Heart left ventricle (tissue), 16 donors: ENCODE measurements at places on chromosomes 12 and 14. TPM values are rescaled to one million over a fixed set of nuclear protein-coding genes. Genes with fewer than 3 reads are reported as not detected.

GRCh38 chr14:38226366-38226765, 18.7 kb downstream of the SSTR1 start:
- no peaks in the 10 kb centered on the region for H3K4me1 ChIP-seq
- H3K27me3 ChIP-seq: no peaks in the 10 kb centered on the region
- no peak overlapping the region for H3K27ac ChIP-seq
- DNase-seq: no peak
- H3K4me3 ChIP-seq: no peak overlapping the region

- H3K27ac ChIP-seq: no peak overlapping the region
- no peaks in the 10 kb centered on the region for H3K27me3 ChIP-seq
- no peaks in the 10 kb centered on the region for H3K36me3 ChIP-seq
- H3K4me3 ChIP-seq: peak overlapping the region; percentile 61
- DNase-seq: no peak
Observed at GRCh38 chr14:22887260-22887989, 4.4 kb downstream of the REM2 start.

Gene SERPINA10
- not detected for total RNA-seq

DNA sequence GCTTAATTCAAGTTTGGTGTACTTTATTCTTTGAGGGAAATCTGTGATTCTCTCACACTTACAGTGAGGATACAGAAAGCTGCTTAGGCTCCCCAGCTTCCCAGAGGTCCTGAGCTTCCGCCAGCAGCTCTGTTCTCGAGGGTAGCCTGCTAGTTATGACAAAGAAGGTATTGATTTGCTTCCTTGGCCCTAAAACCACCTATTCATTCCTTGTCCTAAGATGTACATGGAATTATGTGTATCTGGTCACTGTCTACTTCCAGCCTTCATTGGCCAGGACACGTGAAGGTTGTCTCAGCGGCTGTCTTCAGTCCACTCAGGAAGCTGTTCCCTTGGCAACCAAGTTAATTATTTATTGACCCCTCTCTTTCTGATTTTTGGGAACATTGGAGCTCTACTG, 55.7 kb downstream of the GALNT8 start:
- H3K36me3 ChIP-seq: no peaks in the 10 kb centered on the region
- DNase-seq: no peak
- H3K4me3 ChIP-seq: no peak overlapping the region
- H3K4me1 ChIP-seq: no peaks in the 10 kb centered on the region
- no peak overlapping the region for H3K27ac ChIP-seq

- H3K27ac ChIP-seq: no peak overlapping the region
- H3K4me3 ChIP-seq: no peak overlapping the region
- H3K36me3 ChIP-seq: no peaks in the 10 kb centered on the region
- H3K27me3 ChIP-seq: no peaks in the 10 kb centered on the region
Observed at GRCh38 chr12:76137606-76138005, 53.1 kb upstream of the NAP1L1 start.

DNA sequence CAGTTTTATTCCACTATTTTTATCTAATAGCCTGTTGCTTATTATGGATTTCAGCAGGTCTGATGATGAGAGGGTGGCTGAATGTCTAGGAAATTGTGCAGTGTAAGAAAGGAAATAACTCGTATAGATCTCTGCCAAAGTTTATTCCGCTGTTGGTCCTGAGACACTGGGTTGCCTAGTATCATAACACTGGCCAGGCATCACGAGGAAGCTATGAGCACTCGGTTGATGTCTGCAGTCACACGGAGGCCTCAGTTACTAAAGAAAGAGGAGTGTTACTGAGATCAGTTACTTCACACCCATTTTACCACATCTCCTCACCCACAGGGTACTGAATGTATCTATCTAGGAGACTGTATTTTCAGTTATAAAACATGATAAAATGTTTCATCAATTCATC, 21.9 kb downstream of the BHLHE41 start:
- no peaks in the 10 kb centered on the region for H3K27me3 ChIP-seq
- no peaks in the 10 kb centered on the region for H3K4me1 ChIP-seq
- H3K27ac ChIP-seq: no peak overlapping the region
- H3K36me3 ChIP-seq: no peaks in the 10 kb centered on the region
- DNase-seq: no peak

Gene P2RX2
- total RNA-seq: not detected

DNA sequence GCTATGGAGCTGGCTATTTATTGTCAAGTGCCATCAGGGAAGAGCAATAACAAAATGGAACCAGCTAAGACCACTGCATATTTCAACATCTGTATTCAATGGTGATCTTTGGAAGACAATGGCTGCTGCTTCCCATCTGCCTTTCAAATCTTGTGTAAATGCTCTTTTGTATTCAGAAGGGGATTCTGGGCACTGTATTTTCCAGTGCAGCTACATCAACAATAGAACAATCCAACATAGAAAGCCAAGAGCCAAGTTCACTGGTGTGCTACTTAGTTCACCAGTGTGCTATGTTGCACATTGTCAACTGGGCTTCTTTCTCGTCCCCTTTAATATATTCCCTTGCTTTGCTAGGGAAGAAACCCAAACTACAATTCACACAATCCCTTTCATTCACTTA, 128.8 kb upstream of the OR4E1 start:
- no peak overlapping the region for H3K4me3 ChIP-seq
- H3K36me3 ChIP-seq: no peaks in the 10 kb centered on the region
- DNase-seq: no peak
- no peaks in the 10 kb centered on the region for H3K4me1 ChIP-seq
- no peak overlapping the region for H3K27ac ChIP-seq
- no peaks in the 10 kb centered on the region for H3K27me3 ChIP-seq

- no peaks in the 10 kb centered on the region for H3K36me3 ChIP-seq
- DNase-seq: no peak
- H3K4me1 ChIP-seq: no peaks in the 10 kb centered on the region
- no peak overlapping the region for H3K27ac ChIP-seq
- no peak overlapping the region for H3K4me3 ChIP-seq
Observed at GRCh38 chr12:66589095-66589494, 89.8 kb downstream of the GRIP1 start.

DNA sequence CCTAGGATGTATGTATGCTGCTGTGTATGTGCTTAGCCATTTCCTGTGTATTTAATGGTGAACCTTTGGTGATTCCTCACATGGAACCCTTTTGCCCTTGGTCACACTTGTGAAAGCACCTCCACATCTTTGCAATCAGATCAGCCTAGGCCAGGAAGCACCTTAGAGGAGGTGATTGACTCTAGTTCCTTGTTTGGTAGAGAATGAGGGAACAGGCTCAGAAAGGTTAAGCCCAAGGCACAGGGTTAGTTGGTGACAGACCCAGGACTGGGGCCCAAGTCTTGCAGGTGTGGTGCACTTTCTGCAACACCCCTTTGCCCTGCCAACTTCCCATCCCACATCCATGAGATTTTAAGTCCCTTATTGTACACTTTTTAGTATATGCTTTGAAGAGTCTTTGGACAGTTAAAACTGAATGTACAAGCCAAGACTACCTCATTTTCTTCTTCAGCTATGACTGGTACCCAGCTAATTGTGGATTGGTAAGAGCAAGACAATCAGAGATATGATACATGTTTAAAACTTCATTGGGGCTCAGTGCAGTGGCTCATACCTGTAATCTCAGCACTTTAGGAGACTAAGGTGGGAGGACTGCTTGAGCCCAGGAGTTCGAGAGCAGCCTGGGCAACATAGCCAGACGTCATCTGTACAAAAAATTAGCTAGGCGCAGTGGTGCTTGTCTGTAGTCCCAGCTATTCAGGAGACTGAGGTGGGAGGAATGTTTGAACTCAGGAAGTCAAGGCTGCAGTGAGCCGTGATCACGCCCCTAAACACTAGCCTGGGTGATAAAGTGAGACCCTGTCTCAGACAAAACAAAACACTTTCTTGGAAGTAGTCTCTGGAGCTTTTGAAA, 71.1 kb downstream of the RASSF3 start:
- H3K4me1 ChIP-seq: peaks cover 65% of the 10 kb centered on the region
- H3K27me3 ChIP-seq: no peaks in the 10 kb centered on the region
- peak overlapping the region; percentile 84 for H3K27ac ChIP-seq
- H3K36me3 ChIP-seq: peaks cover 16% of the 10 kb centered on the region

GRCh38 chr12:8913702-8914032, 642 bp upstream of the PHC1 start:
- H3K4me1 ChIP-seq: no peaks in the 10 kb centered on the region
- peaks cover 9% of the 10 kb centered on the region for H3K36me3 ChIP-seq
- H3K4me3 ChIP-seq: peak overlapping the region; percentile 35
- H3K27ac ChIP-seq: peak overlapping the region; percentile 45

- H3K4me3 ChIP-seq: no peak overlapping the region
- no peaks in the 10 kb centered on the region for H3K4me1 ChIP-seq
- DNase-seq: no peak
- H3K27me3 ChIP-seq: no peaks in the 10 kb centered on the region
Observed at GRCh38 chr12:65685514-65685913, 138.8 kb upstream of the HMGA2 start.

DNA sequence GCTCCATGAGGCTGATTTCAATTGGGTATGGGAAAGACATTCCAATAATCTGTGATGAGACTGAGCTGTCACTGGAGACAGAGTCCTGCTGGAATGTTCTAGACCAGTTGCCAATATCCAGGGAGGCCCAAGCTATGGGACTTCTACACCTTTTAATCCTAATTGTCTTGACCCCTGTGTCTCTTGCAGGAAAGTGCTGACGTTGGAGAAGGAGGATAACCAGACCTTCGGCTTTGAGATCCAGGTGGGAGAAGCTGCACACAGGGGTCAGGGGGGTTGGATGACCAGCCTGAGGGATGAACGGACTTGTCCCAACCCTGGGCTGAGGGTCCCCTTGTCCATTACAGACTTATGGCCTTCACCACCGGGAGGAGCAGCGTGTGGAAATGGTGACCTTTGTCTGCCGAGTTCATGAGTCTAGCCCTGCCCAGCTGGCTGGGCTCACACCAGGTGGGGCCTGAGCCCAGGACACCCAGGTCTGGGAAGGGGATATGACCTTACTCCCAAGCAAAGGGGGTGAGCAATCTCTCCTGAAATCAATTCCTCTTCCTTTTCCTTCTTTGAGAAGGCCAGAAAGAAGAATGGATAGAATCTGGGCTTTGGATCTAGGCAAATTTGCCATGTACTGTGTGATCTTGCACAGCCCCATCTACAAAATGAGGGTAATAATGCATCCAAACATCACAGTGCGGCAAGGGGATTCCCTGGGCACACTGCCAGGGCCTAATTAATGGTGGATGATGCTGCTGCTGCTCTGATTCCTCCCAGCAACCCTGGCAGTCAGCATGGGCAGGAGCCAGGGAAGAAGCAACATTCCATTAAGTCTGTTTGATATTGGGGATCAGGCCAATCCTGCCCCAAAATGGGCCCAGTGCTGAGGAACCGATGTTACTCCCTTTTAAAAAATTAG, 4.2 kb downstream of the TAMALIN start:
- peaks cover 15% of the 10 kb centered on the region for H3K27me3 ChIP-seq
- peaks cover 42% of the 10 kb centered on the region for H3K36me3 ChIP-seq
- H3K4me1 ChIP-seq: peaks cover 39% of the 10 kb centered on the region
- peak overlapping the region; percentile 16 for H3K4me3 ChIP-seq

DNA sequence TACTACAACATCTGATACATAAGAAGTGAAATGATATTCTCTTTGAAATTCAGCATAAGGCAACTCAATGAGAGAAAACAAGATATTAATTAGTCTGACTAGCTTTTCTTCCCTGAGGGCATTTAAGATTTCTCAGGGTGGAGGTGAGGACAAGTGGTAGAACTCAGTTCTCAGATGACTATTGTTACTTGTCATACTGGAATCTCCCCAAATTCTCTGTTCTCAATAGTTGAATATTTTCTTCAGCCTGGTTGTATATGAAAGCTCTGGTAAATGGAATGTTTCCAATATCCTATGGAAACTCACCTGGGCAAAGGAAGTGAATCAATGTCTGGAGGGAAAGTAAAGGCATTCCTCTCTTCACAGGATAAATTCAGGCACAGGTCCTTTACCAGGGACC, 18.2 kb upstream of the ITGA5 start:
- H3K36me3 ChIP-seq: no peaks in the 10 kb centered on the region
- no peak overlapping the region for H3K4me3 ChIP-seq
- H3K4me1 ChIP-seq: peaks cover 25% of the 10 kb centered on the region
- no peak overlapping the region for H3K27ac ChIP-seq
- no peak for DNase-seq

DNA sequence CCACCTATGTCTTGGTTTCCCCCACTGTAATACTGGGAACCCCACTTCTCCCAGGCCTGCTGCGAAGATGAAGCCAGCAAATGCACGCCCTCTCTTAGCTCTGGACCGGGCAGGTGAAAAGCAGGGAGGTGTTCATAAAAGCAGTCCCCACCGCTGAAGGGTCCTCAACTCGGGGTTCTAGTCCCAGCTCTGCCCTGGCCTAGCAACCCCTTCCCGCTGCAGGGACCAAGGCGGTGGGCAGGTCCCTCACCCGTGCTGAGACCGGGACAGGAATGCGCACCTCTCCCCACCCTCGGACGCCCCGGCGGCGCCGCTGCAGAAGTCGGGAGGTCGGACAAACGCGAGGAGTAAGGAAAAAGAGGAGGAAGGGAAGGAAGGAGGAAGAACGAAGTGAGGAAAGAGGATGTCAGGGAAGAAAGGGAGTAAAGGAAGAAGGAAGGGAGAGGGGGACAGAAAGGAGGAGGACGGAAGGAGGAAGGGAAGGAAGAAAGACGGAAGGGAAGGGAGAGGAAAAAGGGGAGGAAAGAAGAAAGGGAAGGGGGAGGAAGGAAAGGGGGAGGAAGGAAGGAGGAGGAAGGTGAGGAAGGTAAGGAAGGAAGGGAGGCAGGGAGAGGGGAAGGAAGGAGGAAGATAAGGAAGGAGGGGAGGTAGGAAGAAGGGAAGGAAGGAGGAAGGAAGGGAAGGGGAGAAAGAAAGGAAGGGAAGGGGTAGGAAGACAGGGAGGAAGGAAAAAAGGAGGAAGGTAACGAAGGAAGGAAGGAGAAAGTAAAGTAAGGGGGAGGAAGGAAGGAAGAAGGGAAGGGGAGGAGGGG, 701 bp downstream of the SPRING1 start:
- peak overlapping the region; percentile 83 for H3K27ac ChIP-seq
- peak overlapping the region; percentile 90 for H3K4me3 ChIP-seq
- no peaks in the 10 kb centered on the region for H3K27me3 ChIP-seq
- peaks cover 24% of the 10 kb centered on the region for H3K36me3 ChIP-seq
- H3K4me1 ChIP-seq: peaks cover 5% of the 10 kb centered on the region

- H3K4me1 ChIP-seq: no peaks in the 10 kb centered on the region
- peak; percentile 84 for DNase-seq
- no peaks in the 10 kb centered on the region for H3K27me3 ChIP-seq
- peak within 1 kb of the TSS; percentile 96 for H3K27ac ChIP-seq
- peak within 1 kb of the TSS; percentile 93 for H3K4me3 ChIP-seq
Observed at GRCh38 chr12:25958428-25959070, at the start of gene RASSF8. Gene RASSF8 (plus strand): TSS chr12:25958682. CDS start chr12:26055344, 96,662 bp downstream.

- DNase-seq: no peak
- H3K4me3 ChIP-seq: no peak overlapping the region
- no peaks in the 10 kb centered on the region for H3K36me3 ChIP-seq
- H3K27ac ChIP-seq: no peak overlapping the region
Observed at GRCh38 chr12:19485240-19485639, 45.9 kb downstream of the AEBP2 start.

Gene MSI1
- 5.6 TPM for total RNA-seq

- H3K4me1 ChIP-seq: no peaks in the 10 kb centered on the region
- H3K27me3 ChIP-seq: no peaks in the 10 kb centered on the region
- no peaks in the 10 kb centered on the region for H3K36me3 ChIP-seq
- no peak overlapping the region for H3K27ac ChIP-seq
Observed at GRCh38 chr14:93645200-93645599, 143.1 kb downstream of the PRIMA1 start.

GRCh38 chr14:43872222-43872621, 634.9 kb downstream of the FSCB start:
- no peaks in the 10 kb centered on the region for H3K27me3 ChIP-seq
- no peaks in the 10 kb centered on the region for H3K4me1 ChIP-seq
- no peak overlapping the region for H3K27ac ChIP-seq
- H3K4me3 ChIP-seq: no peak overlapping the region
- no peaks in the 10 kb centered on the region for H3K36me3 ChIP-seq

- DNase-seq: no peak
- H3K36me3 ChIP-seq: no peaks in the 10 kb centered on the region
- no peak overlapping the region for H3K27ac ChIP-seq
- no peaks in the 10 kb centered on the region for H3K4me1 ChIP-seq
Observed at GRCh38 chr12:30466093-30466585, 229.5 kb downstream of the IPO8 start.

Gene ALG10
- total RNA-seq: 2.7 TPM
